ENCODE measurements at places on chromosomes 6 and 20.
A peak's percentile ranks its signal among the peaks of the same experiment; 100 is the strongest.

DNA sequence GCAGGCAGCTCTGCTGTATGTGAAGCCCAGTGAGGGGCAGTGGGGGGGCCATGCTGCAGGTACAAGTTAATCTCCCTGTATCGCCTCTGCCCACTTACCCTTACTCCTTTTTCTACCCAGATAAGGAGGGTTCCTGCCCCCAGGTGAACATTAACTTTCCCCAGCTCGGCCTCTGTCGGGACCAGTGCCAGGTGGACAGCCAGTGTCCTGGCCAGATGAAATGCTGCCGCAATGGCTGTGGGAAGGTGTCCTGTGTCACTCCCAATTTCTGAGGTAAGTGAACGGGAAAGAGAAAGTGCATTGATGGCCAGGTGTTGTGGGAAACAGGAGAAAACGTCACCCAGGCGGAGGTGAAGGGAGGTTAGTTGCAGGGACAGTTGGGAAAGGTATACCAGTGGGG is 10.3 kb downstream of the WFDC2 start:
- no peak for DNase-seq

GRCh38 chr6:111061508-111061907 is 25.8 kb upstream of the SLC16A10 start:
- no peak for DNase-seq

DNA sequence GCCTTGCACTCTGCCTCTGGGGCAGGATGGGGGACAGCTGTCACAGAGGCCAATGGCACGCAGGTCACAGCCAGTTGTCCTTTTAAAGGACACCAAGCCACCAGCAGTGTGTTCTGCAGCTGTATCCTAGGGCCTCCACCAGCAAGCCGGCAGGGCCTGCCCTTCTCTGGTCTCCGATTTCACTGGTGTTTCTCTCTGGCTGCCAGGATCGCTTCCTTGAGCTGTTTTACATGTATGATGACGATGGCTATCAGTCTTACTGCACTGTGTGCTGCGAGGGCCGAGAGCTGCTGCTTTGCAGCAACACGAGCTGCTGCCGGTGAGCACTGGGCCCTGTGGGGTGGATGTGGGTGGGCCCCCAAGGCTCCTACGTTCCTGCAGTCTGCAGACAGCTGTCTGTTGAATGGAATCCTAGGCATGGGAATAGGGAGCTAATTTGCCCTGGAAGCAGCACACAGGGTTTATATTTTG is 22.7 kb upstream of the MAPRE1 start:
- no peak for DNase-seq

DNA sequence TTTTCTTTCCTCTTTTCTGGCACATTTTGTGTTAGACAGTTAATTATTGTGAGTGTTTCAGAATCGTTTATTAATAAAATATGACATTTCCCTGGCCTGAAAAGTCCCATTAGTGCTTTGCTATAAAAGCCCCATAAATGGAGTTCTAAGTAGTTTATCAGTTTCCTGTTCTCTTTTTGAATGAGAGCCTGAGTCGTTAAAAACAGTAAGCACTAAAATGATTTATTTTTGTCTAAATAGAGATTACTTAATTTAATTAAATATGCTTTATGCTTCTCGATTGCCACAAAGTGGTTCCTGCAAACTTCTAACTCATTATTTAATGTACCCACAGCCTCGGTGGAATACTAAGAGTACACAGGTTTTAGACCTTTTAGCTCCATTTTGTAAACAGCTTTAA is 577.9 kb downstream of the C6orf118 start:
- no peak for DNase-seq

DNA sequence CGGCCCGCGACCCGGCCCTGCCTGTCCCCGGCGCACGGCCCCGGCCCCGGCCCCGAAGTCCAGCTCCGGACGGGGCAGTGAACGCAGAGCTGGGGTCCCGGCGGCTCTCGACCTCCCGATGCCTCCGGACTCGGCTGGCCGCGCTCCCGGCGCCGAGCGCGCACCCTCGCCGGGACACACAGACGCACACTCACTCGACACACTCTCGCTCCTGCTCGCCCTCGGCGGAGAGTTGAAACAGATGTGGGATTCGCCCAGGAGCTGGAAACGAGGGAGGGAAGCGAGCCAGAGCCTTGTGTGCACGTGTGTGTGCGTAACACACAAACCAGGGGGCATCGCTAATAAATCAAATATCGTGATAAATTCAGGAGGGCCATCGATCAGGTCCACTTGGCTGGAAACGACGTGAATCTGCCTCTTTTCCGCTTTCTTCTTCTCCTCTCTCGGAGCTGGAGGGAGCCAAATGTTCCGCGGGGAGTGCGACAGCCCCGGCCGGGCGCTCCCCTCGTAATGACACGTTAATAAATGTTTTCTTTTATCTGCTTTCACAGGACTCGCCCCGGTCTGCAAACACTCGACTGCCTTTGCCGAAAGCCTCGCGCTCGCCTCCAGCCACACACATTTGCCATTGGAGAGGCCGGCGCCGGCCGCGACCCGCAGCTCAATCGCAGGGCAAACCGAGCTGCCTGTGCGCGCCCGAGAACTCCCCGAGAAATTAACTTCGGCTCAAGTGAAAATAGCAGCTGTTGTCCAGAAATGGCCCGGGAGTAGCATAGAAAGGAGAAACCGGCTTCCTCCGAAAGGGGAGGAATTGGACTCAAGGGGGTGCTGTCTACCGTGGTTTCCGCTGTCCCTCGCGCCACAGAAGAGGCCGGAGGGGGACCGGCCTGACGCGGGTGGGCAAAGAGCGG is 828 bp upstream of the SULF2 start:
- peak; percentile 58 for DNase-seq

- peak; percentile 20 for DNase-seq
Measured at GRCh38 chr6:29981211-29981812, 39.0 kb downstream of the HLA-A start.

GRCh38 chr20:37360391-37361115 is 14.6 kb downstream of the SRC start:
- DNase-seq: no peak

All from MV-4-11 (cell line).